ENCODE measurements at places on chromosomes 12 and 14.

- DNase-seq: no peak
Observed at GRCh38 chr14:79842270-79842669, 369.0 kb downstream of the DIO2 start.

DNA sequence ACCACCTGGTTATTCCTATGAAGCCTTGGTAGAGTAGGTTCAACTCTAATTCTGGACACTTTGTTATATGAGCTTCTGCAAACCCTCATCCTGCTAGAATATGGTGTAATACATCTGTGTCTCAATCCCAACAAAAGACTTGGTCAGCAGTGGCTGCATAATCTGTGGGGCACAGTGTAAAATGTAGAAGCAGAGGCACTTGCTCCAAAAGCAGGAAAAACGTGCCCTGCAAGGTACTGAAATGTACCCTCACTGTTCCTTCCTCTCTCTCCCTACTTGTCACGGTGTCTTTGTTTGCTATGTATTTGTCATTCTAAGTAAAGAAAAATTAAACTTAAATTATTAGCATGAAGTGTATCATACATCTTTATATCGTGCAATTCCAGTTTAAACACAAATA, 267.9 kb downstream of the BCL11B start:
- DNase-seq: no peak

DNA sequence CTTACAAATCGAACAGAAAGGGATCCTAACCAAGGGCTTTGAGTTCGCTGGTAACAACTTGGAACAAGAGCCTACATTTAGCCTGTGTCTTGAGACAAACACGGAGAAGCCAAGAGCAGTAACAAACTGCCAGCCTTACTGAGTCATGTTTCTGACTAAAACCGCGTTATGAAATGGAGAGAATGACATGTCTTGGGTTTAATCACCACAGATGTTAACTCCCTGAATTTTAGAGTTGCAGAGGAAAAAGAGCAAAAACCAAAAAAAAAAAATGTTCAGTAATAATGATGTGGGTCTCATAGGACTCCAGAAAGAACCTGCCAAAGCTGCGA, 1.0 kb downstream of the BLTP3B start:
- no peak for DNase-seq

GRCh38 chr12:52632656-52633055, 14.3 kb upstream of the KRT73 start:
- DNase-seq: no peak

DNA sequence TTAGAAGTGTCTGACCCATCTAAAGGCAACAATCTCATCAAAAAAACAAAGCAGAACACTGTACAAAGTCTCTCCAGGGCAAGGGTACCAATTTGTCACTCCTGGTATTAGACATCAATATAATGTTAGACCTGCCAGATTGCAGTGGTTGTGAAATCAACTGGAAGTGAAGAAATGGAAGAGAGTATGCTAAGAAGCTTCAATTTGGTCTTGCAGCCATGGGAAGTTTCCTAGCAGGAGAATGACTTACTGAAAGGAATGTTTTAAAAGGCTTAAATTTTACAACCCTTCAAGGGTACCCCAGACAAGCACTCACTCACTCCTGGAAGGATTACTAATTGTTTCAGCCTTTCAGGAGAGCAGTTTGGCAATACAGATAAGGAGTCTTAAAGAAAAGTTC, 18.9 kb downstream of the LLPH start:
- DNase-seq: no peak
